ENCODE measurements at places on chromosomes 6 and 20. TPM values are rescaled to one million over a fixed set of nuclear protein-coding genes. Genes with fewer than 3 reads are reported as not detected.

Gene CST9L
- total RNA-seq = not detected

Gene DUSP15
- total RNA-seq = not detected

Gene EDN1
- 493 TPM for total RNA-seq

Gene HACE1
- 12.8 TPM for total RNA-seq

DNA sequence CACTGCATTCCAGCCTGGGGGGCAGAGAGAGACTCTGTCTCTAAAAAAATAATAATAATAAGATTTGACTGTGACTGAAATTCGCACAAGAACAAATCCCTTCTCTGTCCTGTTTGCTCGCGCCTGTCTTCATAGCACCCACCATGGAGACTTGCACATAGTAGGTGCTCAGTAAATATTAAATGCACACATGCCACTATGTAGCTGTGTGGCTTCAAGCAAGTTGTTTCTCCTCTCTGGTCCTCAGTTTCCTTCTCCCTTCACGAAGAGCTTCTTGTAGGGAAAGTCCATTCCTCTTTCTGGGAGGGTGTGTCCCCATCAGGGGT lies 15.4 kb upstream of the PTGIS start:
- no peak overlapping the region for H3K4me3 ChIP-seq
- no peak overlapping the region for H3K27ac ChIP-seq
- no peaks in the 10 kb centered on the region for H3K27me3 ChIP-seq
- peaks cover 2% of the 10 kb centered on the region for H3K4me1 ChIP-seq
- no peaks in the 10 kb centered on the region for H3K36me3 ChIP-seq
- no peak for DNase-seq

- H3K27me3 ChIP-seq = no peaks in the 10 kb centered on the region
- no peaks in the 10 kb centered on the region for H3K4me1 ChIP-seq
- no peak for DNase-seq
- H3K36me3 ChIP-seq = no peaks in the 10 kb centered on the region
Observed at GRCh38 chr6:73143551-73143950, 81.7 kb downstream of the KHDC1L start.

GRCh38 chr20:672963-673602 lies 2.5 kb downstream of the SCRT2 start:
- peaks cover 43% of the 10 kb centered on the region for H3K27me3 ChIP-seq
- H3K27ac ChIP-seq = no peak overlapping the region
- H3K36me3 ChIP-seq = no peaks in the 10 kb centered on the region

DNA sequence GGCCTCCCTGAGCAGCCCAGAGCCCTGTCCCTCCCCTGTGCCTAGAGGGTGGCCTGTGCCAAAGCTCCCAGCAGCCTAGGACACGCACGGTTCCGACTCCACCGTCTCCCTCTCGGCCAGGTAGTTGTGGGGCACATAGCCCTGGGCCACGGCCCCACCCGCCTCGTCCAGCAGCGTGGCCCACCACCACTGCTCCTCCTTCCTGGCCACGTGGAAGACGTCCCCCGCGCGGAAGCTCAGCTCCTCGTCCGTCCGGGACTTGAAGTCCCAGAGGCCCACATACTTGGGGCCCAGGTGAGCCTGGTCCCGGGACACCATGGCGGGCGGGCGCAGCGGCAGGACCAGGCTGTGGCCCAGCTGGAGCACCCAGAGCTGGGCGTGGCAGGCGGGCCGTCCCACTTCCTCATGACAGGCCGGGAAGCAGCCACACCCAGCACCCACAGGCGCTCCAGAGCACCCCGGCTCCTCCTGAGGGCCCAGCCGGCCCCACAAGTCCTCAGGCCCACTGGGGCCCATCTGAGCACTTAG lies at the start of gene PTK6:
Gene PTK6 (minus strand): TSS at position 380 of the 528 bp plus-strand sequence. CDS start 62 bp downstream, at position 318.
- no peaks in the 10 kb centered on the region for H3K4me1 ChIP-seq
- no peaks in the 10 kb centered on the region for H3K36me3 ChIP-seq
- no peaks in the 10 kb centered on the region for H3K27me3 ChIP-seq
- peak within 1 kb of the TSS; percentile 34 for H3K4me3 ChIP-seq

GRCh38 chr20:9743871-9744270 lies 95.0 kb downstream of the PAK5 start:
- H3K4me3 ChIP-seq = no peak overlapping the region
- H3K27ac ChIP-seq = no peak overlapping the region
- H3K4me1 ChIP-seq = no peaks in the 10 kb centered on the region
- H3K27me3 ChIP-seq = no peaks in the 10 kb centered on the region

- H3K27ac ChIP-seq = no peak overlapping the region
- no peak overlapping the region for H3K4me3 ChIP-seq
- no peaks in the 10 kb centered on the region for H3K36me3 ChIP-seq
- H3K27me3 ChIP-seq = no peaks in the 10 kb centered on the region
- no peaks in the 10 kb centered on the region for H3K4me1 ChIP-seq
- no peak for DNase-seq
Observed at GRCh38 chr6:69487688-69488087, 309.1 kb downstream of the LMBRD1 start.

GRCh38 chr20:63446216-63447024 lies 26.0 kb downstream of the KCNQ2 start:
- no peaks in the 10 kb centered on the region for H3K36me3 ChIP-seq
- H3K4me3 ChIP-seq = no peak overlapping the region
- no peaks in the 10 kb centered on the region for H3K4me1 ChIP-seq
- no peaks in the 10 kb centered on the region for H3K27me3 ChIP-seq

GRCh38 chr6:156057869-156058268 lies 602.2 kb upstream of the NOX3 start:
- DNase-seq = no peak
- no peaks in the 10 kb centered on the region for H3K27me3 ChIP-seq
- H3K36me3 ChIP-seq = no peaks in the 10 kb centered on the region
- H3K4me3 ChIP-seq = no peak overlapping the region
- no peaks in the 10 kb centered on the region for H3K4me1 ChIP-seq

- DNase-seq = no peak
- H3K27me3 ChIP-seq = no peaks in the 10 kb centered on the region
- no peaks in the 10 kb centered on the region for H3K36me3 ChIP-seq
- H3K4me3 ChIP-seq = no peak overlapping the region
Observed at GRCh38 chr6:5566718-5567117, 305.4 kb downstream of the FARS2 start.

DNA sequence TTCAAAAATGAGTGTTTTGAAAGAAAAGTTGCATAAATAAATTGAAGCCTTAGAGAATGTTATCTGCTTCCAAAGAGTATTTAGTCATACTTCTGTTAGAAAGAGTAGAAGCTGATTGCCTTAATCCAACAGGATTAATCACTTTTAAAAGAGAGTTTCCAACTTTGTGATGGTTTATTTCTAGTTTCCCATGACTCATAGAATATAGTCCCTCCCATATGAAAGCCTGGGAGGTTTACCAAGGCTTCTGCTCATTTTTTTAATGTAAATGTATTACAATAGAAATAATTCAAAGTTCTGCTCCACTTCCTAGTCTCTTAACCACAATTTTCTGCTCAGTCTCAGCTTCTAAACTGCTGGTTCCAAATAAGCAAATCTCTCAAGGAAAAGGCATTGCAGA lies 118.0 kb upstream of the IRAK1BP1 start:
- H3K27ac ChIP-seq = no peak overlapping the region
- no peaks in the 10 kb centered on the region for H3K36me3 ChIP-seq
- H3K4me3 ChIP-seq = no peak overlapping the region
- no peaks in the 10 kb centered on the region for H3K27me3 ChIP-seq

DNA sequence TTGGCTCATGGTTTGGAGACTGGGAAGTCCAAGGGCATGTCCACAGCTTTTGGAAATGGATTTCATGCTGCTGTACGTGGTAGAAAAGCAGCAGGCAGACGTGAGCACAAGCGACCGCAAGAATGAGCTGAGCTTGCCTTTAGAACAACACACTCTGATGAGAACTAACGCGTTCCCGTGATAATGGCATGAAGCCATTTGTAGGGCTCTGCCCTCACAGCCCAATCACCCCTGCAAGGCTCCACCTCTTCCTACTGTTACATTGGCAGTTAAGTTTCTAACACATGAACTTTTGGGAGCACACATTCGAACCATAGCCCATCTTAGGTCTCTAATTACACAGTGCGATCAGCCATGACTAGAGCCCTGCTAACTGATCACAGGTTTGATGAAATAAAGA lies 107.5 kb upstream of the TMEM170B start:
- H3K4me1 ChIP-seq = peaks cover 63% of the 10 kb centered on the region
- H3K27ac ChIP-seq = no peak overlapping the region
- no peaks in the 10 kb centered on the region for H3K27me3 ChIP-seq
- no peak for DNase-seq
- no peaks in the 10 kb centered on the region for H3K36me3 ChIP-seq

DNA sequence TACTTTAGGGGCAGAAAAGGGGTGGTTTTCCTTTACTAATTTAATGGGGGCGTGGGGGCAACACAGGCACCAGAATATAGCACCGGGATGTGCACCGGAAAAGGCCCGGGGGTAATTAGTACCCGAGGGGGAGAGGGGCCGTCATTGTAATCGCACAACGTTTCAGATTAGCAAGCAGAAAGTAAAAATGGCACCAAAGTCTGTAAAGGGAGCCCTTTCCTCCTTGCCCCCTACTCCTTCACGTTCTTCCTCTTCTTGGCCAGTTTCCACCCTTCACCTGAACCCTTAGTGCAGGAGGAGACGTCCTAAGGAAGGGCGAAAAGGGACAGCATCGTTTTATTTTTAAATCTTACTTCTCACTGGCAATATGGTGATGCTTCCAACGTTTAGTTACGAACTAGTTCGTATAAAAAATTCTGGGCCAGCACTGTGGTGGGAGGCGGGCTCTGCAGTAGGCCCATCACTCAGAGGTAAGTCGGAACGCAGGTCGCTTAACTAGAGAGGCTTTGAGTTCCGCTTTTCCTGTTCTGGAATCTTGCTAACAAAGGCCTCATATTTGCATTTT lies 742 bp upstream of the CEP85L start:
- H3K36me3 ChIP-seq = no peaks in the 10 kb centered on the region
- peak overlapping the region; percentile 77 for H3K4me3 ChIP-seq
- H3K27ac ChIP-seq = peak overlapping the region; percentile 85
- H3K27me3 ChIP-seq = no peaks in the 10 kb centered on the region
- peaks cover 21% of the 10 kb centered on the region for H3K4me1 ChIP-seq

- no peak for DNase-seq
- no peak overlapping the region for H3K27ac ChIP-seq
- H3K27me3 ChIP-seq = no peaks in the 10 kb centered on the region
- H3K4me1 ChIP-seq = no peaks in the 10 kb centered on the region
Observed at GRCh38 chr20:37816726-37817125, 86.2 kb upstream of the VSTM2L start.

DNA sequence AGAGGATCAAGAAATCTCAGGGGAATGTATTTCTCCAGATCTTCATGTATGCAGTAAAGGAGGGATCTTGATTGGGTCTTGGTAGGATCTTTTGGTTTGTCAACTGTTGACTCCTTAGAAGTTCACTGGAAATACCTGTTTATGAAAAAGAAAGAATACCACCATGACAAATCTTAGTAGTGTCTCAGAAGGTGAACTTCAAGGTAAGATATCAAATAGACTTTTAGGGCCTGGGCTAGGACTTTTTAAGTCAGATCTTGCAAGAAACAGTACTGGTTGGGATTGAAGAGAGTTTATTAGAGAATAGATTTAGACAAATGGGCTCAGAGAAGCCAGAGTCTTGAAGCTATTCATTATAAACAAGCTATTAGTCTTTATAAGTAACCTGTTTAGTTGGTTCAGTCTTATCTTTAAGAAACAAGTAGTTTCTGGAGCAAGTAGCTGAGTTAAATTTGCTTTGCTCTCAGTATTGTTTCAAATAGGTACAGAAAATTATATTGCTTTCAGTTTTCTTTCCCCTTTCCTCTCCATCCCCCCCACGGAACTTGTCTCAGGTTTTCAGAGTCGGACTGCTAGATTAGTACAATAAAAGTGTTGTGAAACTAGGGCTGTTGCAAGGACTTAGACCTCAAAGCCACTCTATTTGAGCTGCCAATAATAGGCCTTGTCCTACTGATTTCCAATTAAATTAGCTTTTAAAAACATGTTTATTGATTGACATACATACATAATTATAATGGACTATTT lies 529.1 kb upstream of the CITED2 start:
- no peaks in the 10 kb centered on the region for H3K27me3 ChIP-seq
- H3K4me3 ChIP-seq = no peak overlapping the region
- H3K27ac ChIP-seq = no peak overlapping the region
- no peaks in the 10 kb centered on the region for H3K4me1 ChIP-seq
